Smooth muscle cell of the brain vasculature (primary cell): ENCODE measurements at places on chromosomes 4 and X.

DNA sequence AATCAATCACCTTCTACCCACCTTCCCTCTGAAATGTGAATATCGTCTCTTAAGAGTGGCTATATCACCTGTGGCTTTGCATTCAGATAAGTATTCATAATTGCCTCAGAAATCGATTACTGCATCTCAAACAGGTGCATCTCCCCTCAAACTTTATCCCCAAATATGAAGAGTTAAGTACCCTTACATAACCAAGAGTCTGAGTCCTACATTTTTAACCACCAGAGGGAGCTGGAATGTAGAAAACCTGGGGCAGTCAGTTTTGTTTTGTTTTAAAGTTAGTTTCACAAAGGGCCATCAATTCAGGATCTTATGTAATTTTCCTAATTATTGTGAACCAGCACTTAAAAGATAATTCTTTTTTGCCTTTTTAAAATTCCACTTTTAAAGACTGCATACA is 5.7 kb downstream of the TCEANC start:
- DNase-seq, result no peak

DNA sequence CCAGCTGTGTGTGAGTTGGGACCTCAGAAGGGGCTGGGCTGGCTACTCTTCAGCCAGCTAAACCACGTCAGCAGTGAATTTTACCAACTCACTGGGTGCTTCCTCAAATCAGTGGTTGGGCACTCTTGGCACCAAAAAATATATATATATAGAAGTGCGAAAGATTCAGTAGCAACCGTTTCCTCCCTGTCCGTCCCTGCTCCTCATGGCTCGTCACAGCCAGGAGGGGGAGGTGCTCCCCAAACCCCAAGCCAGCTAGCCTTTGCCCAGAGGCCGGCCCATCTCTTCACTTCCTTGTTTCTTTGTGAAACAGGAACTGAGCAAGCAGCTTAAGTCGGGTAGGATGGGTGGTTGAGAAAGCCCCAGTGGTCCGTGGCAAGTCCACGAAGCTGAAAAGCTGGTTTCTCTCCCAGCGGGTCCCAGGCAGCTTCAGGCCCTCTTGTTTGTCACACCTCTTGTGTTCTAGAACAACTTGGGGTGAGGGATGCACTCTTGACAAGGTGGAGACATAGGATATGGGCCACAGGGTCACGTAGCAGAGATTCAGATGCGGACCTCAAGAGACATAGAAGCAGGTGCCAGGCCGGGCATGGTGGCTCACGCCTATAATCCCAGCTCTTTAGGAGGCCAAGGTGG is 6.8 kb upstream of the SASH3 start:
- DNase-seq, result no peak

- no peak for DNase-seq
These were observed 24.4 kb upstream of the CORIN start for GRCh38 chr4:47862297-47862696.

GRCh38 chrX:66030505-66031317 is 9.2 kb downstream of the VSIG4 start:
- DNase-seq, result no peak

GRCh38 chr4:106773076-106773905 is 262.8 kb downstream of the DKK2 start:
- no peak for DNase-seq

DNA sequence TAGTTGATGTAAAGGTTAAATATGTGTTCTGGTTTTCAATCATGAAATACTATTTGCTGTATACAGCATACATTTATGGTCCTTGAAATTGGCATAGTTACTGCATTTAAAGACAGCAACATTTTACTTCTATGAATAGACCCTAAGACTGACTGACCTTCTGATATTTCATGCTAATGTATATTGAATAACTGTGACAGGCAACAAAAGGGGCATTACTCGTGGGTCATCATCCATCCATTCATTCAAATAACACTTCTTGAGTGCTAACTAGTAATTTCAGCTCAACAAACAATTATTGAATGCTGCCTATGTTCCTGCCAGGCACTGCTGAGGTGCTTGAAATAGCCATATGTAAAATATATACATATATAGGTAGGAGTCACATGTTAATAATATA is 92.8 kb upstream of the ADAMTS3 start:
- DNase-seq, result no peak

GRCh38 chrX:153900831-153901752 is 3.4 kb upstream of the AVPR2 start:
- DNase-seq, result no peak

DNA sequence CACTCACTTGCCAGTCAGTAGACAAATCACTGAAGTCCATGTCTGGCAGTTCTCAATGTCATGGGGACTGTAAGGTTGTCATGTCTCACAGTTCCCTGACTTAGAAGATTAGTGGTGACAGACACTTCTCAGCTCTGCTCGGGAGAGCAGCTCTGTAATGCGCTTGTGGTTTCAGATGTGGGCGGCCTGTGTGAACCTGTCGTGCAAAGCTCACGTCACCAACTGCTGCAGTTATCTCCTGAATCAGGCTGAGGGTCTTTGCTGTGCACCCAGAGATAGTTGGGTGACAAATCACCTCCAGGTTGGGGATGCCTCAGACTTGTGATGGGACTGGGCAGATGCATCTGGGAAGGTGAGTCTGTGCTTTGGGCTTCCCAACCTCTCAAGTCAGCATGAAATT is at the start of gene IL9R:
IL9R (plus strand) TSS at position 261 of the 400 bp plus-strand sequence; CDS start at position 325, 64 bp downstream.
- no peak for DNase-seq

DNA sequence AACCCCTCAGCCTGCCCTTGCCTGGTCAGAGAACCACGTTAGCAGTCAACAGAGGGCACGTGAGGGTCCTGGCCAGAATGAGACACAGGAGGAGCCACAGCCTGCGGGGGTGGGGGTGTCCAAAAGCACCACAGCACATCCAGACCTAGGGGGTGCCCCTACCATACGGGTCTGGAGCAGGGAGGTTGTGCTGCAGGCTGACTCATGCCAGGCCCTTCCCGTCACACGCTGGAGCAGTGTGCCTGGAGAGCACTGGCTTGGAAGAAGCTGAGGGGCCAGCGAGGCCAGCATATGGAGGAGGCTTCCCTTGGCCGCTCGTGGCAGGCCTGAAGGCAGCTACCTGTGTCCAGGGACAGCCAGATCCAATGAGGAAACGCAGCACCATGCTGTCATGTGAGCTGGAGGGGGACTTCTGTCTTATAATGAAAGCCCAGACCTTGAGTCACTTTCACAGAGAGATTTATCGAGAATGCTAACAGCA is 1.5 kb upstream of the IRAK1 start:
- no peak for DNase-seq

DNA sequence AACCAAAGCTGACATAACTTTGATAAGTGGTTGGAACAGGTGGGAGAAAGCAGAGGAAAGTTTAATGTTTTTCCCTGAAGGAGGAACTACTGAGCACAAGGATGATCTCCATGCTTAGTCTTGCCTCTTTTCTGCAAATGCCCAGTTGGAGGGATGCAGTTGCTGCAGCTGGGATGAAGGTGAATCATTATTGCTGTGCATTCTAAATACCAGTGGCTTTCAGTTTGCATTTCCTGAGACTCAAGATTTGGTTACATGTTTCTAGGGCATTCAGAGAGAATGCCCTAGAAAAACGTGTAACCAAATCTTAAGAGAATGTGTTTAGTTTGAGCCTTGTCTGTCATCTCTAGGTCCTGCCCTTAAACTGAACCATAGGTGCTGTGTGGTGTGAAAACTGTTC is 42.2 kb downstream of the METTL14 start:
- DNase-seq, result no peak

DNA sequence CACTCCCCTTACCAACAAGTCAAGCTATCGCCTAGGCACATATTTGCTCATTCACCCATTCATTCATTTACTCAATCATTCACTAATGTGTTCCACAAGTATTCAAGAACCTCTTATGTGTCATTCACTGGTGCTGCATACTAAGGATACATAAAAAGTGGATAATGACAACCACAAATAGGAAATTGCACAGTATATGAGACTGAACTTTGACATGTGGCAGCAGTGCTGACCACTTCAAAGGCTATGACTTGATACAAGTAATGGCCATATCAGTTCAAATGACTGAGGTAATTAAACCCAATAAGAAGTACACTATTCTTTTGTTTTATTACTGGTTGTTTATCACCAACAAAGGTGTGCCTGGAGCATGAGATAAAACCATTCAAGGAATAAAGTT is 282.5 kb downstream of the KLHL13 start:
- no peak for DNase-seq

- DNase-seq, result no peak
These were observed 720.9 kb downstream of the RAPGEF2 start for GRCh38 chr4:159823743-159824142.

DNA sequence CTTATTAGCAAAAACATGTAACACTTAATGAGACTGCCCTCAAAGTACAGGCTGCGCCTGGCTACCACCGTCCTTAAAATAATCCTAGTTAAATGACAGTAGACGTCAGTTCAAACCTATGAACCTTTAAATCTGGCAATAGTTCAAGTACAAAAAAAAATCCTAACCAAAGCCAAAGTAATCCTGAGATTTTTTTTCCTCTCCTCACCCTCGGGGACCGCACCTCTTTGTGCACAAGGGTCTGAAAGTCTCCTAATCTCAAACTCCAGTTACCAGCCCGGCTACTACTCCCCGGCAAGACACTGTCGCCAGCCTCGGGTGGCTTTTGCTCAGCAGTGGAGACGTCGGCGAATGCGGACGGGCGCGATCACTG is 439 bp downstream of the SEC31A start:
- no peak for DNase-seq

- no peak for DNase-seq
These were observed 5.6 kb downstream of the GPR78 start for GRCh38 chr4:8585721-8586212.

GRCh38 chrX:36950495-36951253 is 57.5 kb upstream of the FAM47C start:
- no peak for DNase-seq

DNA sequence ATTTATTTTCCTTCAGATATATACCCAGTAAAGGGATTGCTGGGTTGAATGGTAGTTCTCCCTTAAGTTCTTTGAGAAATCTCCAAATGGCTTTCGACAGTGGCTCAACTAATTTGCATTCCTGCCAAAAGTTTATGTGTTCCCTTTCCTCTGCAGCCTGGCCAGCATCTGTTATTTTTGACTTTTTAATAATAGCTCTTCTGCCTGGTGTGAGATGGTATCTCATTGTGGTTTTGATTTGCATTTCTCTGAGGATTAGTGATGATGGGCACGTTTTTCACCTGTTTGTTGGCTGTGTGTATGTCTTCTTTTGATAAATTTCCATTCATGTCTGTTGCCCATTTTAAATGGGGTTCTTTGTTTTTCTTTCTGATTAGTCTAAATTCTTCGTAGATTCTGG is 375.2 kb downstream of the UBE2NL start:
- DNase-seq, result no peak

DNA sequence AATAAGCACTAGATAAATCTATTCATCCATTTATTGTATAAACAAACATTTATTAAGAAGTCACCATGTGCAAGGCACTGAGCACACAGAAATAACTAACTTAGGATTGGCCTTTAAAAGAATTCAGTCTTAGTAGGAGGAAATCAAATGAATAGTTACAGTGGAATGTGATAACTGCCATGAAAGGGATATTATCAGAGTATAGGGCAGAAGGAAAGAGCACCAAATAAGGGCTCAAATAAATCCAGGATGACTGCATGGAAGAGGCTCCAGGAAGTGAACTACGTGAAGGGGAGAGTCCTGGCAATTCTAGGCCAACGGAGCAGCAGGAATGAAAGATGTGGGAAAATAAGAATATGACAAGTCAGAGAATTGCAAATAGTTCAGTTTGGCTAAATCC is 406.0 kb downstream of the INPP4B start:
- DNase-seq, result no peak
